ENCODE measurements at places on chromosomes 1 and 21.

- DNase-seq: peak; percentile 41
Measured at GRCh38 chr1:58782178-58783089, 1.4 kb downstream of the JUN start.

DNA sequence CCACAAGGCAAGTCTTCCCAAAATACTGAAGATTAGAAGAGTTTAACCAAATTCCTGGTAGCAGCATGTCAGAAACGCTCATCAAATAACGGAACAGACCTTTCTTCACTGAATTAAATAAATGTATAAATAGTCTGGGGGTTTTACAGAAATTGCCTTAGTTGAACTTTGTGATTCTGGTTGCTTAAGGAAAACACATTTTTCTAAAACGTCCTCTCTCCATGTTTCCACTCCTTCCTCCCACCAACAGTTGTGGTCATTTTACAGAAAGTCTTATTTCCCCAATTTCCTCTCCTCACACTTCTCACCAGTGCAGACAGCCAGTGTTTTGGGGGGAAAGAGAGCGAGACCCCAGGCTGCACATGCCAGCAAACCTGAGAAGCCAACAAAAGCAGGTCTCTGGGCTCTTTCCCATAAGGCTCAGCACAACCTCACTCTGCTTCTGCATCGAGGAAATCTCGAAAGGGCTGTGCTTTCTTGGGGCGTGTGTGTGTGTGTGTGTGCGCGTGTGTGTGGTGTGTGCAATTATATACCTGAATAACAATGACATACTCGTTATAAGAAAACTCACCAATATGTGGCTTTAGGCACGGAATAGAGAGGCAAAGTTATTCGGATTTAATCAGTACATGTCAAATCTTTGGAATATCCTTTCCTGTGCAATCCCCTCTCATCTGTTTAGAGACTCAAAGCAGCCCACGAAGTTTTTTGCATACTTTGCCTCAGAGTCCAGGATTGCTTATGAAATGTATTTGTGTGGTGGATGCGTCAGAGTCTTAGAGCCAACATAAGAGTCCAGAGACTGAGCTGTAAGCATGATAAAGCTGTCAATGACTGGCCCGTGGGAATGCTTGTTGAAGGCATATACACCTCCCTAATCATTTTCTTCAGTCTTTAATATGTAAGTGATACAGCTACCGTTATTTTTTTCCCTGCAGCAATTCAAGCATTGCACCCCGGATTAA is 2.0 kb downstream of the KCNJ15 start:
- DNase-seq: no peak

GRCh38 chr1:20634065-20634593 is 871 bp downstream of the PINK1 start:
- no peak for DNase-seq

DNA sequence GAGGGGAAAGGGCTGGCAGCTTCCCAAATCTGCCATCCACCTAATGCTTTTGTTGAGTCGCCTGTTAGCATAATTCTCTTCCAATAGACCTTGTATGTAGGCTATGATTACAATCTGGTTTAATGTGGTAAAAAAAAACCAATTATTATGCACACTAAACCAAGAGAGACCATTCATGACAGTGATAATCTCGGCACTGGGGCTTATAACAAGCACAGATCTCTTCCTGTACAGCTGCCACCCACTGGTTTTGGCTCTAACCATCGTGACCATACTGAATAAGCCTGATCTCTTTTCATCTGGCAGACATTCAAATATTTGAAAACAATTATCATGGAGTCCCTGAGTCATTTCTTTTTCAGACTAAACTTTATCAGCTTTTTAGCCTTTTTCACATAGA is 12.0 kb upstream of the SYT14 start:
- DNase-seq: peak; percentile 96

DNA sequence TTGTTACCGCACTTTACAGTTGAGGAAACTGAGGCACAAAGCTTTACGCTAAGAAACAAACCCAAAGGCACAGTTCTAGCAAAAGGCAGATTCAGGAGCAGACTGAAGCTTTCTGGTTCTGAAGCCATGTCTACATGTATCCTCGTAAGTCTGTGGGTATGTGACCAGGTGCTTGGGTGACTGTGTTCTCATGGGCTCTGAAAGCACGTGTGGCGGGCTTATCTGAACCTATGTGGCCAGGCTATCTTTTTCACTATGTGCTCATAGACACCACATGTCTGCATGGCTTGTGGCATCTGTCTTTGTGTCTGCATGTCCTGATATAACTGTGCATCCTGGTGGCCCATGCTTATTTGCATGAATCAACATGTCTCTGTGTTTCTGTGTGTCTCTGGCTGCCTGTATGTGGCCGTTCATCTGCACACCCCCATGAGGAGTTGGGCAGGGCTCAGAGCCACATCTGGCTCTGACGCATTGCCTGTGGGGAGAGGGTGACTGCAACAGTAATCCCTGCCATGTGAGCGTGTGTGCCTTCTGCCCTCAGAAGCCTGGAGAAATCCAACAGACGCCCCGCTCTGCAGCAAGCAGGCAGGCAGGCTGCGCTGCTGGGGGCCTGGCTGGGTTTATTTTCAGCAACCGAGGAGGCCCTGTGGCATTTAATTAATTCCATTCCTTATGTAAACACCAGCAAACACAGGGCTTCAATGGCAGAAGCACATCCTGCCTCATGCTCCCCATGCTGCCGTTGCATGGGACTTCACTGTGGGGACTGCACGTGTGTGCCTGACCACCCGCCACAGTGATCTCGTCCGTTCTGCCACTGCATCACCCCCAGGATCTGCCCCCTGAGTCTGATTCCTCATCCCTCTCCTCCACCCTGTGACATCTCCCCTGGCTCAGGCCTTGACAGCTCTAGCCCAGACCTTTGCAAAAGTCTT is 115.4 kb downstream of the TRABD2B start:
- peak; percentile 19 for DNase-seq

- DNase-seq: no peak
Measured at GRCh38 chr1:185935360-185935759, 201.2 kb downstream of the HMCN1 start.

- no peak for DNase-seq
Measured at GRCh38 chr1:57898531-57898930, 474.7 kb upstream of the DAB1 start.

DNA sequence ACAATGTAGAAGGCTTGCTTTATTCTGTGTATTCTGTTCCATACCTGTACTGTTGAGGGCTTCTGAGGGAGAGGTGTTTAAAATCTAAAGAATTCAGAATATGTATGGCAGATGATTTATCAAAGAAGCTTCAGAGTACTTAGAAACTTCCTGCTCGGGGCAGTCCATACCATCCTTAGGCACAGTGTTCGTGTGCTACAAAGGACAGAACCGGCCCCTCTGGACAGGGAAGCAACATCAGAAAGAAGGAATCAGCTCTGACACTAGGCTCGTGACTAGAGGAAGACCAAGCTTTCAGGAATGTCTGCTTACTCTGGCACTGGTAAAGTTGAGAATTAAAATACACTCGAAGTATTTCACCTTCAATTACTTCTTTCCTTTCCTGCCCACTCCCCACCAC is 14.1 kb downstream of the SELP start:
- DNase-seq: no peak

DNA sequence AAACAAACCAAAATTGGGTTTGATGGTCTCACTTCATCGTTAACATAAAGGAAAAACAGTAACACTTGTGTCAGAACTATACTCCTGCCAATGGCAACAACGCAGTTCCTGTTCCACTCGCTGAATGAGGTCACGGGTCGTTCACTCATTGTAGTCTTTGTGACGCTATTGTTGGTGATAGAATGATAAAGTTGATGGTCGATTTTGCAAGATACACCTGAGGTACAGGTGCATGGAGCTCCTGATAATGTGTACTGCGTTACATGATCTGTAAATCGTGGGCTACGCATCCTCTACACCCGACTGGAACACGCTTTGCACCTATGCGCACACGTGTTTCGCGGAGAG is 391 bp upstream of the CENPS start:
- DNase-seq: no peak

GRCh38 chr1:208078752-208079151 is 165.4 kb downstream of the PLXNA2 start:
- no peak for DNase-seq
